CD8-positive, alpha-beta memory T cell (primary cell): ENCODE measurements at places on chromosomes 13 and 19. TPM values are rescaled to one million over a fixed set of nuclear protein-coding genes. Genes with fewer than 3 reads are reported as not detected.

DNA sequence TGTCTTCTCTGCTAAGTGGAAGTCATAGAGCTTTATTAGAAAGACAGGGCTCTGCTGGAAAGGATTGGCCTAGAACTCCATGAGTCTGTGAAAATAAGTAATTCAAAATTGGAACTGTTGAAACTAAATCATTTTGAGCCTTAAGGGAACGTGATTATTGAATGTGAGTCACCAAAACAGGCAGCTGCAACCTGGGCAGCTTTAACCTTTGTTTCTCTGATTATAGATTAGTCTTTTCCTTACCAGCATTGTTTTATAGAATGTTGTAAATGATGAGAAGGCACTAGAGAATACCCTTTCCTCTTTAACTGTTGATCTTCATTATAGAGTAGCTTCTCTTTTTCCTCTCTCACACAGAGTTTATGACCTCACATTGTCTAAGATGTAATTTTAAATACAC lies 638.8 kb upstream of the SLITRK6 start:
- no peaks in the 10 kb centered on the region for H3K27me3 ChIP-seq
- no peak overlapping the region for H3K27ac ChIP-seq
- DNase-seq = no peak
- H3K4me3 ChIP-seq = no peak overlapping the region

GRCh38 chr19:54156953-54157352 lies 2.6 kb downstream of the LENG1 start:
- peaks cover 69% of the 10 kb centered on the region for H3K4me1 ChIP-seq
- H3K27me3 ChIP-seq = no peaks in the 10 kb centered on the region
- no peak for DNase-seq
- no peak overlapping the region for H3K27ac ChIP-seq

DNA sequence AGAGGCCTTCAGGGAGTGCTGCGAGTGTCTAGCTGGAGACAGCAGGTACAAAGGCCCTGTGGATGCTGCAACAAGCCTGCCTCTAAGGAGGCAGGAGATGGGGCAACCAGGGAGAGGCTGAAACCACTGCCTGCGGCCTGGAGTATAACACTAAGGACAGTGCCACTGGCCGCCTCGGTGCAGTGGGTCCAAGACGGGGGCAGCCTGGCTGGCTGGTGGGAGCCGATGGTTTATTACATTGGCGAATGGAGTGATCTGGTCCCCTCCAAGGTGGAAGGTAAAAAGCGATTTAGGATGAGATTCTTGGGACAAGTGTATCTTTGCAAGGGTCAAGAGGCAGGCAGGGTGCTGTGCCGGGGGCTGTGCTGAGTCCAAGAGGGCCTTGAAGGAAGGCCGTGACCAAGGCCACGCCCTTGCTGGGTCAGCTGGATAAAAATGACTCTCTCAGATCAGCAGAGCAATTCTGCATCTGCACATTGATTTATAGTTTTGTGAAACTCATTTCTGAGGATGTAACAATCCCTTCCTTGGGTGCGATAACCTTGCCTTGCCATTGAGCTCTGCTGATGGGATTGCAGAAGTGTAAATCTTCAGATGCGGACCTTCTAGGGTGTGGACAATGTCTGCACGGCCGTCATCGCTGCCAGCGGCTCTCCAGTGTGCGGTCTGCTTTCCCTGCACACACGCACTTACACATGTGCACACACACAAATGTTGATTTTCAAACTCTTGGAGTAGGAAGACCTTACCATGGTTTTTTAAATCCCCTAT lies 6.0 kb downstream of the TMEM255B start:
- H3K27me3 ChIP-seq = peaks cover 25% of the 10 kb centered on the region
- no peak overlapping the region for H3K27ac ChIP-seq
- no peak for DNase-seq
- H3K4me3 ChIP-seq = no peak overlapping the region
- no peaks in the 10 kb centered on the region for H3K36me3 ChIP-seq
- H3K4me1 ChIP-seq = peaks cover 1% of the 10 kb centered on the region

Gene ZNF582
- 2.1 TPM for total RNA-seq

DNA sequence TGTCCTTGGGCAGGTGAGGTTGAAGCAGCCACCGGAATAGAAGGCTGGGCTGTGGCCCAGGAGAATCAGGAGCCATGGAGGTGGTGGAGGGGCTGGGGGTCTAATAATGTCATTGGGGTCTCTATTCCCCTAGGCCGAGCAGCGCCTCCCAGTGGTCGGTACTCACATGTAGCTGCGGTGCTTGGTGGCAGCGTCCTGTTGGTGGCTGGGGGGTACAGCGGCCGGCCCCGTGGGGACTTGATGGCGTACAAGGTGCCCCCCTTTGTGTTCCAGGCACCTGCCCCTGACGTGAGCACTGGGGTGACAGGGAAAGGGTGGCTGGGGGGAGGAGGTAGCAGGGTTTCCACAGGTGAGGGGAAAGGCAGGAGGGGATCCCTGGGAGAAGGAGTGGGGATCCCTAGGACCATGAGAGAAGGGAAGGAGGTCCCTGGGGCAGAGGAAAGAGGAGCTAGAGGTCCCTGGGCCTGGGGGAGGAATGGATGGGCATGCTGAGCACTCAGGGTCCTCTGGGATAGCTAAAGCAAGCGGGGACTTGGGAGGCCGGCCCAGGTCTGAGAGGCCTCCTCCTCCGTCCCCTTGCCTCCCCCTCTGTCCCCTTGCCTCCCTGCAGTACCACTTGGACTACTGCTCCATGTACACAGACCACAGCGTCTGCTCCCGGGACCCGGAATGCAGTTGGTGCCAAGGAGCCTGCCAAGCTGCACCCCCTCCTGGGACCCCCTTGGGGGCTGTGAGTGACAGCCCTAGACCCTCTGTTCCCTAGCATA lies 18.1 kb downstream of the MEGF8 start:
- H3K4me3 ChIP-seq = no peak overlapping the region
- no peak overlapping the region for H3K27ac ChIP-seq
- no peak for DNase-seq

- H3K27me3 ChIP-seq = no peaks in the 10 kb centered on the region
- no peak overlapping the region for H3K4me3 ChIP-seq
- no peaks in the 10 kb centered on the region for H3K4me1 ChIP-seq
Measured at GRCh38 chr19:56189785-56190184, 7.8 kb downstream of the ZSCAN5B start.

Gene DAND5
- not detected for total RNA-seq
